ENCODE measurements at places on chromosomes 12 and 14.

DNA sequence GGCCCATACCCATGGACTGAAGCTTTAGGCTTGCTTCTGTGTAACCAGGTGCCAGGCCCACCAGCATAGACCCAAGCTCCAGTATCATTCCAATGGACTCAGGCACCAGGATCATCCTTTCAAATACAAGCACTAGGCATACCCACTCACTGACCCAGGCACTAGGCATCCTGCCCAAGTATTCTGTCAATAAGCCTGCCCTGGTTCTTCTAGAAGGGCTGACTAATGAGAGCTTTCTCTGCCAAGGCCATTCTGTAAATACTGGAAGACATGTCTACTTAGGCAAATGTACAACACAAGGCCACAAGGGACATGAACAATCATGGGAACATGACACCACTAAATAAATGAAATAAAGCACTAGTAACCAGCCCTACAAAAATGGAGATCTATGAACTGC, 352.2 kb downstream of the FSCB start:
- no peak for DNase-seq

DNA sequence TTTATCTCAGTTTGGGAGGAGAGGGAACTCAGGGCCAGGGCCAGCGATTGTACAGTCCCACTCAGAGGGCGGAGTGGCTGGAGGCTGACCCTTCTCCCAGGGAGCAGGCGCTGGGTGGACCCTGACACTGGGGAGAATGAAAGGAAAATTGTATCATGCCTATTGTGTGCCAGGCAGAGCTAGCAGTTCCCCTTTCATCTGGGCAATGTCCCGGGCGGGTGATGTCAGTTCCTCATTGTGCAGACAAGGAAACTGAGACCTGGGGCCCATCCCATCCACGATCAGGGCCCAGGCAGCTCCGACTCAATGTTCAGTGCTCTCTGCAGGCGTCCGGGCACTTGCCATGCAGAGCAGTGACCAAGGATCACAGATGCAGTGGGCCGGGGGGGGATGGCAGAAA, 101.9 kb upstream of the RTL1 start:
- DNase-seq = no peak

- no peak for DNase-seq
These were observed 147.1 kb upstream of the PLEKHA5 start for GRCh38 chr12:18982226-18982949.

DNA sequence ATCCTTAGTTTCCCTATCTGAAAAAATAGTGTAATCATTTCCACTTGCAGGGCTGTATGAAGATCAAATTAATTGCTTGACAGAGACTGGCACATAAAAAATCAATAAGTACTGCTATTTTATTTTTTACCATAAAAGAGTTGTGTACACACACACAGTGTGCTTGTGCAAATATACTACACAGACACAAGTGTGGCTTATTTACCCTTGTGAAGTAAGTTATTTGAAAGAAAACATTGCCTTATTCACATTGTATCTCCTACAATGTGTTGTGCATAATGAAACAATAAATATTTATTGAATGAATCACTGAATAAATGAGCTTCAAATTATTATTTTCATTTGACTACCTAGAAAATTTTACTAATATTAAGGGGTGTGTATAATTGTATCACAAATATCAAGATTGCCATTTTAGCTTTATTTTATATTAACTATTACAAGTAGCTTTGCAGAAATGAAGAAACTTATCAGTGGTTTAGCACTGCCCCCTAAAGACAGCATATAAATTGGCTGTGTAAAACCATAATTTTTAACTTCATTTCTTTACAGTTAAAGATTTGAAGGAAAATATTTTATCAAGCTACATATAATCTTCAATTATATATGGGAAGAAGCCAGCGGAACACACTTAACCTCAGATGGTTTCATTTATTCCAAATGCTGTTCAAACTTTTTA, 11.3 kb downstream of the GARIN6 start:
- no peak for DNase-seq

DNA sequence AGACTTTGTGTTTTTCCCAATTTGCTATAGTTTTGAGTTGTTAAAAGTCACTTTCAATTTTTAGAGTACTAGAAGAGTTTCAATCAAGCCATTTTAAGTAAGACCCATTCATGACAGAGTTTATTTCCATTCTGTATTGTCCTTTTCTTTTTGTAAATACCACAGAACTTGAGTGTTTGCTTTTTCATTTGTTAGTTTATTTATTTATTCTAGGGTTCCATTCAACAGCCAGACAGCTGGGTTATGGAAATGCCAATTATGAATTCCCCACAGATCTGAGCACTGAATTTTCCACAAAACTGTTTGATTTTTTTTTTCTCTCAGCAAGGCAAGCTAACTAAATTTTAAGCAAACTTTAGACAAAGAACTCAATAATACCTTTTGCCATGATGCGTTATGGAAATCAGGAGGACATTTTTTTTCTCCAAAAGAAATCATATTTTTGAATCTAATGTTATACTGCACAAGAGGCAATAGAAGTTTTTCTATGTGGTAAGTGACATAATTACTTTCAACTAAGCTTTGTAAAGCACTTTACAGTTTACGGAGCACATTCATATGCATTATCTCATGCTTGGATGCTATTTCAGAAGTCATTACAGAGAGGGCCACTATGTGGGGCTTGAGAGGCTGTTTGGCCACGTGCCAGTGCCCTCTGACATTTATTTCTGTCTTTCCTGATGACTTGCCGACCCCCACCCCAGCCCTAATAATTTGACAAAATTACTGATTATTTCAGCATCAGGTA, 181.5 kb downstream of the VRK1 start:
- DNase-seq = no peak

GRCh38 chr12:23891115-23891514, 58.4 kb downstream of the SOX5 start:
- no peak for DNase-seq

DNA sequence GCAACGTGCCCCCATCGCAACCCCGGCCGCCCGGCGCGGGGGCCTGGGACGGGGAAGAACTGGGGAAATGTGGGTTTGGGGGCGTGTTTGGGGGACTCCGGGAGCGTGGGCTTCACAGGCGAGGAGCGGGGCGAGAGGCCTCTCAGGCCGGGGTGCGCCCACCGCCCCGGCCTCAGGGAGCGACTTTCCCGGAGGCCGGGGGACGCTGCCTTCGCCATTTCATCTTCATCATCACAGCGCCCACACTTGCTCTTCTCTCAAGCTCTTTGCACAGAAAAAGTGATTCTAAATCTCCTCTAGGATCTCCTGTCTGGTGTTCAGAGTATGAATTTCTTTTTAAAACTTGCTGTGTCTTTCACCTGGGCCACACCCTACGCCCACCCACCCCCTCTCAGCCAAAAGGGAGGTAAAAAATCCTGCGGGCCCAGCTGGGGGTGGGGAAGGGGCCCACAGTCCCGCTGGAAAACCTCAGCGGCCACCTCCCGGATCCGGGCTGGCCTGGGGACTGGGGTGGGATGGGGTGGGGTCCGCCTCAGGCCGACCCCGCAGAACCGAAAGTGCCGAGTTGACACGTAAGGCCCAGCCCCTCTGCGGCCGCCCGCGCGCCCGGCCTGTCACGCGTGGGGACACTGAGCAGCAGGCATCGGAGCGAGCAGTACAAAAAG, 7.4 kb downstream of the CDKN1B start:
- DNase-seq = no peak

GRCh38 chr12:97038131-97038530, 131.1 kb downstream of the NEDD1 start:
- no peak for DNase-seq

DNA sequence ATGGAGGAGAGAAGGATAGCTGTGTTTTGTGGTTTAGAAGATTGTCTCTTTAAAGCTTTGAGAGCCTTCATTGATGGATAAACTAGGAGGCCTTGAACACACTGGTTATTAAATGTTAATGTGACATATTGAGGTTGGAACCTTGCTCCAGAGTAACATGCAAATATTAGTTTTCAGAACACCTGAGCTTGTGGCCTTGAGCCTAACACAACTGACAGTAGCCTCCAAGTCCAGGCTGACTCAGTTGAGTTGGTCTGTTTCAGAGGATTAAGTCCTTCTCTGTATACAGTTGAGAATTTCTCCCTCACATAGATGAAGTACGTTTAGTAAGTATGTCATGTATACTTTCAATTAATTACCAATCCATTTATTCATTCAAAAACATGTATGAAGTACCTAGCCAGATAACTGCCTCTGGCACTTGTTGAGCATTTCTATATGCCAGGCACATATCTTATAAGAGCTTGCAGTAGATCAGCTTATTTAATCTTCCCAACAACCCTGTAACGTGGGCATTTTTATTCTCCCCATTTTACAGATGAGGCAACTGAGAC, 63.5 kb downstream of the ELK3 start:
- no peak for DNase-seq

GRCh38 chr12:88328090-88328489, 186.0 kb downstream of the TMTC3 start:
- DNase-seq = no peak

GRCh38 chr12:75705749-75706711, 194.6 kb upstream of the KRR1 start:
- no peak for DNase-seq

DNA sequence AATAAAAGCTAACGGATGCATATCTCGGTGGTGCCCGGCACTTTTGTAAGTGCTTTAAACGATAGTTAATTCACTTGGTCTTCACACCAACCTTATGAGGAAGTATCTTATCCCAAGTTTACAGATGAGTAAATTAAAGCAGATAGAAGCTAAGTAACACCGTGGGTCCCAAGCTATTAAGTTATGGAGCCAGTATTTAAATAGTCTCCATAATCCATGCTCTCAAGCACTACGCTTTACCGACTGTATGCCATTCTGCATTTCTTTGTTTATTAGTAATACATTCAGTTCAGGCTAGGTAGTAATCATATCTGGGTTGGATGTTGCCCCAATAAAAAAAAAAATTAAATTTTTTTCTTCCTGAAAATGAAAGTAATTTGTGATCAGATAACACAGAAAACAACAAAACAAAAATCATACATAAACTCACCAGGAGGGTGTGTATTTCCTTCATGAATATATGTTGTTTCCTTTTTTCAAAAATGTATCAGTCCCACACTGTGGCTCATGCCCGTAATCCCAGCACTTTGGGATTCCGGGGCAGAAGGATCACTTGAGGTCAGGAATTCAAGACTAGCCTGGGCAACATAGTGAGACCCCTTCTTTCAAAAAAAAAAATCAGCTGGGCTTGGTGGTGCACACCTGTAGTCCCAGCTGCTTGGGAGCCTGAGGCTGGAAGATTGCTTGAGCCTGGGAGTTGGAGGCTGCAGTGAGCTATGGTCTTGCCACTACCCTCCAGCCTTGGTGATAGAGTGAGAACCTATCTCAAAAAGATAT, 1.4 kb upstream of the M6PR start:
- DNase-seq = no peak

DNA sequence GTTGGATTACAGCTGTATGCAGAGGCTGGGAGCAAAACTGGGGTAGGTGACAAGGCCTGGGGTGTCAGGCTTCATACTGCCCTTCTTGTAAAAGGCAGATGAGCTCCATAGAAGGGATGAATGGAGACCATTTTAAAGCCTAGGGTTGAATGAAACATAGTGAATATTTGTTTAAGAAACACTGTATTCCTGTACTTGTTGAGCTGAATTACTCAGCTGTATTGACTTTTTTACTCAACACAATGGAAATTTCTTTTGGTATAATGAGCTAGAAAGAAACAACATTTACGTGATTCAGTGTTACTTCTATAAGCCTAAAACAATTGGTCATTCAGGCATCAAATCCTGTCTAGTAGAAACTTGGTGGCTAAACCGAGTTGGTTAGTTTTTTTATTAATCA, 14.1 kb downstream of the ATP6V0A2 start:
- DNase-seq = no peak

DNA sequence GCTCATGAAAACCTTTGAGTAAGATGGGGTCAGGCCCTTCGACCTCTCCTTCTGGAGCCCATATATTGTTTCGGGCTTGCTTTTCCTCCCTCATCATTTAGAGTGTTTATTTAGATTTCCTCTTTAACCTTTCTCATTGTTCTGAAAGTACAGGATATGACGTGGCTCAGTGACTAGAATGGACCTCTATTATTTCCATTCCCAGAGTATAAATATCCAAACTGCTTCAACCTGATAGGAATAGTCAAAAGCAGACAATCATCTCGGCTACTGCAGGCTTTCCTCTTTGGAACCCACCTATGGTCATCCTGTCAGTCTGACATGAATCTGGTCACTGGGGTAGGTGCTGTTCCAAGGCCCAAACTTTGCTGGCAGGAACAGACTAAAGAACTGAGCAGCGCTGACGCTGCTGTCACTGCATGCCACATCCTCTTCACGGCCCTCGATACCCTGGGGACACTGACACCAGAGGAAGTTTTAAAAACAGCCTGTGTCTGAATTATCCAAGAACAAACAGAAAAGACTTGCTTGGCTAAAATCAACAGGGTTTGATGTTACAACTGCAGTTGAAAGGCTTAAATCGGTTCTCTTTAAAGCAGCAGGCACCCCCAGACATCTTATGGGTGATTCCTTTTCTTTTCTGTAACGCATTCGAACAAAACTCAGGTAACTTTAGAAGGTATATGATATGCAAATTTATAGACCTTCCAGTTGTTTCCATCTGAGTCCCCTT, 5.0 kb upstream of the DDX47 start:
- DNase-seq = no peak

GRCh38 chr14:104364830-104365229, 214.7 kb upstream of the C14orf180 start:
- no peak for DNase-seq

GRCh38 chr14:34050606-34051005, 99.7 kb upstream of the EGLN3 start:
- no peak for DNase-seq

DNA sequence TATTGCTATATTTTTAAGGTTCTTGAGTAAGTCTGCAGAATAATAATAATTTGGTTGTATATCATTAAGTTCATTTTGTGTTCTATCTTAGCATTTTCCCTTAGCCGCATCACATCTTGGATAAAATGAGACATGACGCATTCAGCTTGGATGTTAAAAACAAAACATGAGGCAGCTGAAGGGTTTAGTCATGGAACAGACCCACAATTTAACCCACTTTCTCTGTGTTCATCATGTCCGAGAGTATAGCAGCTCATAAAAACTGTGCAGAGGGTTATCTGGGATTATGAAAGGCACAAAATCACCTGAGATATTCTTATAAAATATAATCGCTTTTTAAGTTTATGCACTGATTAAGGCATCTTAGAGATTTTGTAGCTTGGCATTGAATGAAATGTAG, 219.3 kb downstream of the TRHDE start:
- DNase-seq = no peak

DNA sequence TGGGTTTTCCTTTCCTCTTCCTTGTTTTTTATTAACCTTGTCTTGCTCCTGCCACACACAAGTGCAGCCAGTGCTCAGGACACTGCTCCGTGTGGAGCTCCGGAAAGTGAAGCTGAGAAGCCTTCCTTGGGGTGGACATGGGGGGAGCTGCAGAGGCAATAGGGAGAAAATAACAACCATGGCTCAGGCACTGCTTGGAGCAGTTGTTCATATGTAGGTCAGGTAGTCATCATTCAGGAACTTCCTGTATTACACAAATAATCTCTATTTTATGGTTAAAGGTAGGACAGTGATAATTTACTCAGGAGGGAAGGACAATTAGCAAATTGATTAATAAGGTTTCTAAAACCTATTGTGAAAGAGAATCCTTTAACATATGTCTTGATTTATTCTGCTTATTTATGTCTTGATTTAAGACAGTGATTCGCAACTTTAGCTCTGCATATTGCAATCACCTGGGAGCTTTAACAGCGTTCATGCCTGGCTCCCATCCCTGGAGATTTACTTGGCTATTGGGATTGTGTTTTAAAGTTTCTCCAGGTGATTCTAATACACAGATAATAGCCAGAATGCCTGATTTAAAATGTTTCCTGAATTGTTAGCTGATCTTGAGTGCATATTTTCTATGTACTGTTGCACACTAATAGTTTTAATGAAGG, 92.1 kb downstream of the ETV6 start:
- DNase-seq = no peak

Measured in NCI-H1694 (cell line).